Large intestine (tissue), 12 donors: ENCODE measurements at places on chromosomes 11 and 22. TPM values are rescaled to one million over a fixed set of nuclear protein-coding genes. Genes with fewer than 3 reads are reported as not detected.

- DNase-seq, result no peak
Observed at GRCh38 chr11:14254533-14255237, 104.3 kb downstream of the RRAS2 start.

- no peak for DNase-seq
Observed at GRCh38 chr22:50473088-50473487, 1.7 kb downstream of the SBF1 start.

- peak; percentile 91 for DNase-seq
Observed at GRCh38 chr22:17921871-17922821, 102.2 kb downstream of the MICAL3 start.

DNA sequence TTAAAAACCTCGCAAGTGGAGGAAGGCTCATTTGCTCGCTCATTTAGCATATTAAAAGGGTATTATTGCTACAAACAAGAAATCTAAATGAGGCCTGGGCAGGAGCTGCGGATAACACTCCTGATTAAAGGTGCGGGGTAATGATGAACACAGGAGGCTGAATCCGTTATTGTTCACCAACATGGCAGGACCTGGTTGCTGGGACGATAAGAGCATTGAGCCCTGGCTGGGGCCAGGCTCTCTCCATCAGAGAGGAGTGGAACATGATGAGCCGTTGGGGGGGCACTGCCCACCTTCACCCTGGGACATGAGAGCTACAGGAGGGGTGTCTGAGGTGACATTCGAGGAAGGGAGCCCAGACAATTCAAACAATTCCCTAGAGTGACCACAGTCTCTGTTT is 211.7 kb downstream of the NXPE2 start:
- DNase-seq, result no peak

GRCh38 chr11:66457826-66458225 is 8.9 kb upstream of the PELI3 start:
- DNase-seq, result no peak

DNA sequence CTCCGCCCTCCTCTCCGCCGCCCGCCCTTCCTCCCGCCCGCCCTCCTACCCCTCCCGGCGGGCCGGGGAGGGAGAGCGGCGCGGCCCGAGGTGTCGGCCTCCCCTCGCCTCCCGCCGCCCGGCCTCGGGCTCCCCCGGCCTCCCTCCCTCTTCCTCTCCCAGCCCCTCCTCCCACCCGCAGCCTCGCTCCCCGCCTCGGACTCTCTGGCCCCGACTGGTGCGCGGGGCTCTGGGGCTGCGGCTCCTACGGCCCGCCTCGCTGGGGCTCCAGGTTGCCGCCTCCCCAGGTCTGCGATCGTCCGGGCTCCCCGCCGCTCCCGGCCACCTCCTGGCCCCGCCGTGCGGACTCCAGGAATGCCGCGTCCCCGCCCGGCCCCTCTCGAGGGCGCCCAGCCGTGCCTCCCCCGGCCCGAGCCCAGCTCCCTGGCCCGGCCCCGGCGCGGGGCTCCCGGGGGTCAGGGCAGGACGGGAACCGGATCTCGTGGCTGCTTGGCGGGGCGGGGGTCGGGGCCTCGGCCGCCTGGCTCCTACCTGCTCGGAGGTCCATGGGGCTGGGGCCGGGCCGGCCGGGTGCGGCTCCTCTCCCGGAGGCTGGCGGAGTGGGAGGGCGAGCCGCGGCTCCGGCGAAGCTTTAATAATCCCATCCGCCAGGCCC is at the start of gene CLCF1:
CLCF1 (minus strand) TSS at position 606 of the 655 bp plus-strand sequence; CDS start at position 547, 59 bp downstream.
- peak; percentile 77 for DNase-seq

DNA sequence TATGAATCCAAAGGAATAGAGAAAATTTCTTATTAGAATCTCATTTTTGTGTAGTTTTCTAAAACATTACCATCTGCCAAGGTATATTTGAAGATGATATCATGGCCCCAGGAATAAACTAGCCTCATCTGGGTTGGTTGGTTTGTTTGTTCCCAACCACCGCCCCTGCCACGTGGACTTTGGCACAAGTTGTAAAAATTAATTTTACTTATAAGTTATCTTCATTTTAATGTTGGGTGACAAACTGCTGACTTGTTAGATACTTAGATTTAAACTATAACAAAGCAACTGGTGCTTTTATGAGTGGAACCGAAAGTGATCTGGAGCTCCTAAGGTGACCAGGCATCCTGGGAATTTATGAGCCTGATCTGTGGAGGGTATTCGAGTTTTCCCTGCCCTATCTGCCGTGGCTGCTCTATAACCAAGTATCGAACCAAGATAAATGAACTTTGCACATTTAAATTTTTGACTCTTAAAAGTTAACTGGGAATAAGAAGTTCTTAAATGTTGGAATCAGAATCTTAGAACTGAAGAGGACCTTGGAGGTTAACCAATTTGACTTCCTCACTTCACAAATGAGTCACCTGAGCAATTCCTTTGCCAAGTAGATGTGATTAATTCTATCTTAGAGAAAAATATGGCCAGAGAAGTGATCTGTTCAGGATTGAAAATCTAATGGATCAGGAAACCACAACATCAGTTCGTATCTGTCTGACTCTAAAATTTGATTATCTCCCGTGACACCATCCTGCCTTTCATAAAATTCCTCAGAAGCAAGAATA is 129.1 kb upstream of the ARHGAP42 start:
- peak; percentile 16 for DNase-seq

Gene OR51A4
- polyA plus RNA-seq, result not detected

Gene LMNTD2
- 4.6 TPM for polyA plus RNA-seq

Gene IFITM10
- 0.67 TPM for polyA plus RNA-seq

Gene FAM227A
- polyA plus RNA-seq, result 1.4 TPM

Gene LRRC10B
- 1.3 TPM for polyA plus RNA-seq

Gene AP2A2
- 79.6 TPM for polyA plus RNA-seq
